ENCODE measurements at places on chromosomes 12 and 14.

DNA sequence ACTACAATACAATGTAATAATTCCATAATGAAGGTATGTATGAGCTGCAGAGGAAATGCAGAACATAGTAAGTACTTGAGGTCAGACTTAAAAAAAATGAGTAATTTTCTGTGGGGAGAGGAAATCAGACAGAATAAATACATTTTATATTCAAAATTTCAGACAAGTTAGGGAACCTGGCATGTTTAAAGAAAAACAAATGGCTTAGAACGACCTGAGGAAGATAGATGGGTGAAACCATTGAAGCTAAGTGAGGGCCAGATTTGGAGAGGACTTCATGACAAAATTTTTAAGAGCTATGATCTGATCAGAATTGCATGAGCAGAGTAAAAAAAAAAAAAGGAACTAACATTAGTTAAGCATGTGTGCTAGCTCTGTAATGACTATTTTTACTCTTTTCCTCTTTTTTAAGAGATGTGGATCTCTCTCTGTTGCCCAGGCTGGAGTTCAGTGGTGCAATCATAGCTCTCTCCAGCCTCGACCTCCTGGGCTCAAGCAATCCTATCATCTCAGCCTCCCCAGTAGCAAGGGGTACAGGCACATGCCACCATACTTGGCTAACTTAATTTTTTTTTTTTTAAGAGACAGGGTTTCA lies 157.6 kb upstream of the PDE3A start:
- DNase-seq, result no peak

DNA sequence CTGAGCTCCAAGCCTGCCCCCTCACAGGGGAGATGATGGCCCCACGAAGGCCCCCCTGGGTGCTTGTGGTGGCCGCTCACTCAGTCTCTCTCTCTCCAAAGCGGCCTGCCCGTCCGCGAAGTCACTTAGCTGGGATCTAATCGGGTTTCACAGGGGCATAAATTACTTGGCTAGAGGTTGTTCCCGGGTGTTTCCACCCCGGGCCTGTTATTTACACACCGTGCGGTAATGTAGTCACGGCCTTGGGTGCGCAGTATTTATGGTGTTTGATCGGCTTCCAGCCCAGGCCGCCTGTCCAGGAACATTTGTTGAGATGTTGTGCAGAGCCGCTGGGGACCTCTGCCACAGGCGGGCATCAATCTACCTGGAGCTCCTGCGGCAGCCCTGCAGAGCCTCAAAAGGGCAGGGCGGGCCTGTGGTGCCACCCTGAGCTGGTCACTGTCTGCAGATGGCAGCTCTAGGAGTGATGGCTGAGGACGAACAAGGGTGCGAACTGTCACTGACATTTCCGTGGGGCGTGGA lies 91.2 kb downstream of the KIF26A start:
- no peak for DNase-seq

GRCh38 chr12:31206038-31206670 lies 119.8 kb downstream of the SINHCAF start:
- DNase-seq, result no peak

DNA sequence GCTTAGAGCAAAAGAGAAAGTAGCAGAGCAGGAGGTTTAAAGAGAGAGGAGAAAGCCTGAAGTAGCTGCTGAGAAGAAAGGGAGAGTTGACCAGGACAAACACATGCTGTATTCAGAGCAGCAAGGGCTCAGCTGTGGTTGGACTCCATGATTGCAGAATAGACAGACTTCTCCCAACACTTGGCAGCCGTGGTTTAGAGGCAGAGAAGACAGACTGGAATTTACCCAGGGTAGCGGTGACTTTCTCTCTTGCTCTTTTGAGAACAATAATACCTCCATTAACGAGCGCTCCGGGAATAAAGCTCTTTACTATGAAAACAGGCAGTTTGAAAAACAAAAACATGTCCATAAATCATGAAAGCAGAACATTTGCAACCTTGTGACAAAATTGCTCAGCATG lies 21.4 kb upstream of the IGF1 start:
- no peak for DNase-seq

DNA sequence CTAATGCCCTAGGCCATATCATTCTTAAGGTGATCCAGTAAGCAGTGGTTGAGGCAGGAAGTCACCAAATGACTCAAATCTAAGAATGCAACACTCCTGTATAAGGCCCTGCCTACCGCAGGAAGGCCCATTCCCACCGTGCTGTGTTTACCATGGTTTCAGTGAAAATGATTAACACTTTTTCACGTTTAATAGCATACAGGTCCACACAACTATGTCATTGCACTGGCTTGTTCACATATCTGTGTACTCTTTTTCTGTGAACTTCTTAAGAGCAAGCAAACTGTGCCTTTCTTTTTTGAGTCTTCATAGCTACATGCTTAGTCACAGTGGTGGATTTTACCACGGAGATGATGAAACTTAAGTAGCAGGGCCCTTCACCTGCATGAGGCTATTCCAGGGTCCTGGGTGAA lies 214.9 kb downstream of the CNTN1 start:
- no peak for DNase-seq

GRCh38 chr12:26614011-26614616 lies 218.9 kb downstream of the ITPR2 start:
- no peak for DNase-seq

DNA sequence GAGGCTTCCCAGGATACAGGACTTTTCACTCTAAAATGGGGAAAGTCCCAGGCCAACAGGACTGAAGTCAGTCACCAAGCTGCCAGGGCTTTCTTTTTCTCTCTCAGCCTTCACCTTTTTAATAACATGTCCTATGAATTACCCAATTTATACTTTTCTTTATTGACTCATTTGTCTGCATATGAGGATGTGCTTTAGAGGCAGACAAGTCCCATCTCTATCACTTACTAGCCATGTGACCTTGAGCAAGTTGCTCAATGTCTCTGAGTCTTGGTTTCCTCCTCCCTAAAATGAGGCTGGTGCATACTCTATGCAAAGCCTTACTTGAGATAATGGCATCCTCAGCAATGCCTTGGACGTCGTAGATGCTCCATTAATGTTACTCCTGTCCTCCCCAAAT lies 98.1 kb upstream of the TMPO start:
- DNase-seq, result no peak

DNA sequence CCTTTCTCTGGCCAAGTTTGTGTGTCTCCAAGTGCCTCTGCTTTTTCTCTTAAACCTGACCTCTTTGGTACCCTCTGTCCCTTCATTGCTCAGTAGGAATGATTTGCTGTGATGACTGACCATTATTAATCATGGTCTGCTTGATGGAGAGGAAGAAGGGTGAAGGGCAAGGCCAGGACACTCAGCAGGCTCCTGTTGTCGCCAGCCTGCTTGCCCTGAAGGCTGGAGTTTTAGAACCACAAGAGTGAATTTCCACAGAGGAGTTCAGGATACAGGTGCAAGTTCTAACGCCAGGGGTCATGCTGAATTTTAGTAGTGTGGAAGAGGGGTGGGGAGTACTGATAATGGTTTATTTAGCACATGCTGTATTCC lies 2.8 kb upstream of the ITGA5 start:
- DNase-seq, result no peak

DNA sequence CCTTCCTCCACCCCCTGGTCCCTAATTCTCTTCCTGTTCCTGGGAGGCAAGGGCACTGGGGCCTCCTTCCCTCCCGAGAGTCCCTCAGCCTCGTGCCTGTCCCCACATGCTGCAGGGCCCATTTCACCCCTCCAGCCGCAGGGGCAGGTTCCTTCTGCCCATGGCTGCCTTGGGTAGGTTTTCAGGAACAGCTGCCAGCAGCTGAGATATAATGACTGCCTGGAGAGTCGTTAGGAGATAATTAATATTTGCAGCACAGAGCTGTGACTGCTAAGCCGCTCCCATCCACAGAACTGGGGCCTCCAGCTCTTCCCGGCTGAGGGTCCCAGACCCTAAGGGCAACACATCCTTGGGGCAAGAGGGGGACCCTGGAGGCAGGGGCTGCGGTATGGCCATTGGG lies 211.9 kb upstream of the LHX5 start:
- DNase-seq, result no peak

DNA sequence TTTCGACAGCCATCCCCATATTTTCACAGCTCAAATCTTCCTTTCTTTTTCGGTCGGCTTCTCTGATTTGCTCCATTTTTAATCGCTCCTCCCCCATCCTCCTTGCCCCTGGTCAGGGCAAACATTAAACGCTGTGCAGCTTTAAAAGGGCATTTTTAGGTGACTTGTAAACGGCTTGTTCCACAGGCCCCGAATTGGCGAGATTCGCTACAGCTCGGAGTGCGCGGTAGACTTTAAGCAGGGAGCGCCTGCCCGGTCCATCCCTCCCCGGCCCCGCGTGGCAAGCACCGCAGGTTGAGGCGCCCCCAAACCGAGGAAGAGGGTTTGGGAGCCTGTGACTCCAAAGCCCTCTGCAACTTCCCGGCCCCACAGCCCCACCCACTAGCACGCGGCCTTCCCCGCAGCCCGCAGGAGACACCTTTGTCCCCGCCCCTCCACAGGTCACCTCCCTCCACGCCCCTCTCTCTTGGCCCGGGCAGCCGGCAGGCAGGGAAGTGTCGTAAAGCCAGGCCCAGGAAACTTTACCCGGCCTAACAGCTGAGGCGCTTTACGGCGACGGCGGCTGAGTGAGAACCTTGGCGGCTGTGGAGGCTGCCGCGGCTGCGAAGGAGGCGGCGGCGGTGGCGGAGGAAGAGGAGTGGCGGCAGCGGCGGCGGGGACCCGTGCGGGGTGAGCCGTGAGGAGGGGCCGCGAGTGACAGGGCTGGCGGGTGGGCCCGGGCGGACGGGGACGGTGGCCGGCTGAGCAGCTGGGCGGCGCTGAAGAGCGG lies at the start of gene NAA30:
Gene NAA30 (plus strand): TSS at position 550 of the 769 bp plus-strand sequence. CDS start 372 bp downstream, outside the sequence.
- DNase-seq, result peak; percentile 88

- no peak for DNase-seq
Measured at GRCh38 chr14:102544046-102544746, 34.6 kb upstream of the ANKRD9 start.

- DNase-seq, result no peak
Measured at GRCh38 chr12:27549801-27550652, 26.0 kb downstream of the PPFIBP1 start.

DNA sequence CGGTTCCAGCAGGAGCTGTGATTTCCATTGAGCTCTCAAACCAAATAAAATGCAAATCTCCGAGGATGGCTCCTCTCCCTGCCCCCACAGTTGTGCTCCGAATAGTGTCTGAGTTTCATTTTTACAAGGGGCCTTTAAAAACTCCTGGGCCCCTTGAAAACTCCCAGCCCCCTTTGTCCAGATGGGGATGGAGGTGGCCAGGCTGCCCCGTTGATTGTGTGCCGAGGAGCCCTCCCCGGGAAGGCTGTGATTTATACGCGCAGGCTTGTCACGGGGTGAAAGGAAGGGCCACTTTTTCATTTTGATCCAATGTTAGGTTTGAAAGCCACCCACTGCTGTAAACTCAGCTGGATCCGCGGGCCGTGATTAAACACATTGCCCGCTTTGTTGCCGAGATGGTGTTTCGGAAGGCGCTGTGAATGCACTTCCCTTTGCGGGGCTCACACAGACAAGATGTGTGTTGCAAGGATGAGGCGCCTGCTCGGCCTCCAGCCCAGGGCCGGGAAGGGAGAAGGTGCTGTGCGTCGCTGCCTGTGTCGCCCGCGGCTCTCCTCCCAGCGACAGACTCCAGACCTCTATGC lies 98.8 kb downstream of the TMEM132C start:
- DNase-seq, result no peak

DNA sequence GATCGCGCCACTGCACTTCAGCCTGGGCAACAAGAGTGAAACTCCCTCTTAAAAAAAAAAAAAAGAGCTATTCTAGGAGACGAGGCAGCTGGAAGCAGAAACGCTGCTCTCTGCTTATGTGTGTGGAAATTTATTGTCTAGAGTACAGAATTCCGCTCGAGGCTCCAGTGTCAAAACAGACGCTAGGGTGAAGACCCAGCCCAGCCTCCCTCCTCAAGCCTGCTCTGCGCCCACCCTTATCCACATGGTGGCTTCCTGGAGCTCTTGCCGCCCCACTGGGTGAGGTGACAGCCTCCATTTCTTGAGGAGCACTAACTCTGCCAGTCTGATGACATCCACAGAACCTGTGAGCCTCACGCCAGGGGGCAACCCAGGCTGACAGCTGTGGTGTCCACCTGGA lies 49.5 kb upstream of the DLK1 start:
- no peak for DNase-seq

DNA sequence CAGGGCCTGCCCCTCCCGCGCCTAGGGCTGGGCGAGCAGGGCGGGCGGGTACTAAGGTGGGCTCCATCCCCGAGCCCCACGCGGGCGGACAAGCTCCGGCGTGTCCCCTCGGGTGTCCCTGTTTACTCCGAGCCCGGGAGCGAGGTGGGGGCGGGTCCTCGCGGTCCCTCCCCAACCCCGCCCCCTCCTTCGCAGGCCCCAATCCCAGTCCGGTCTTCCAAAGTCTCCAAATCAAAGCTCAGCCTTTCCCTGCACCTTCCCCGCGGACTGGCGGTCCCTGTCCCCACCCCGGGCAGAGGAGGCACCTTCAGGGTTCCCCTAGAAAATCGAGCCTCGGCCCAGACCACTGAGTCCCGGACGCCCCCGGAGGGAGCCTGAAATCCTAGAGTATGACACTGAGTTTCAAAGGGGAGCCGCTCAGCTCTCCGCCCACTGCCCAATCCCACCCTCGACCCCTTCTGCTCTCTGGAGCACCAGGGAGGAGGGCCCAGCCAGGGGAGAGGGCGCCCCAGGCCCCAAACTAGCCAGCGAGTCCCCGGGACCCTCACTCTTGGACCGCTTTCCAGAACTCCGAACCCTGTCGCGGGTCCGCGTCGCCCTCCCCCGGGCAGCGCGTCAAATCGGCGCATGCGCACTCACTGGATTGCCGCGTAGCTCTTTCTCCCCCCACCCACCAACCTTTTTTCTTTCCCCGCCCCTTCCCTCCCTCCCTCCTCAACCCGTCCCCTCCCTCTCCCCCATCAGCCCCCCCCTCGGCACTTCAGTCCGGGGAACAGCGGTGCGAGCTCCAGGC lies at the start of gene LRP1:
Gene LRP1 (plus strand): TSS at position 758 of the 793 bp plus-strand sequence. CDS start 482 bp downstream, outside the sequence.
- DNase-seq, result peak; percentile 71

DNA sequence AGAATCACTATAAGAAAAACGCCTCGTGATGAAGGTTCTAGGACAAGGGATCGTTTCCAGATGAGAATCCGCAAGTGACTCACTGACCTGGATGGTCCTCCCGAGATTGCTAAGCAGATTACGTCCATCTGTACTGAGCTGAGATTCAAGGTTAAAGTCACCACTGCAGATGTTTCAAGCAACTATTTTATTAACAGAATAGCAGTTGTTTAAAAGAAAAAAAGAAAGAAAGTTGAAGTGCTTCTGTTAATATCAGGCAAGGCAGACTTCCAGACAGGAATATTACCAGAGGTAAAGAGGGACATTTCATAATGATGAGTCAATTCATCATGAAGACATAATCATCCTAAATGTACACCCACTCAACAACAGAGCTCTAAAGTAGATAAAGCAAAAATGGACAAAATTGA lies 17.9 kb downstream of the PXN start:
- DNase-seq, result no peak

- no peak for DNase-seq
Measured at GRCh38 chr14:30908826-30909225, 34.5 kb downstream of the COCH start.

GRCh38 chr12:77946541-77947061 lies 115.9 kb downstream of the NAV3 start:
- no peak for DNase-seq

GRCh38 chr12:97601934-97602720 lies 139.5 kb downstream of the RMST start:
- DNase-seq, result no peak

- DNase-seq, result no peak
Measured at GRCh38 chr12:1044696-1045095, 53.7 kb downstream of the ERC1 start.

- DNase-seq, result no peak
Measured at GRCh38 chr14:65334765-65335410, 77.6 kb upstream of the FUT8 start.
